ENCODE measurements at places on chromosomes 6 and 20. TPM values are rescaled to one million over a fixed set of nuclear protein-coding genes. Genes with fewer than 3 reads are reported as not detected.

PLCB4 gene
- 13.7 TPM for total RNA-seq

VGLL2 gene
- total RNA-seq = not detected

SLC17A4 gene
- total RNA-seq = not detected

ROS1 gene
- total RNA-seq = under 0.01 TPM
